ENCODE measurements at places on chromosomes 7 and 10.

GRCh38 chr10:14605231-14605925 lies 169.3 kb downstream of the FAM107B start:
- no peak for DNase-seq

DNA sequence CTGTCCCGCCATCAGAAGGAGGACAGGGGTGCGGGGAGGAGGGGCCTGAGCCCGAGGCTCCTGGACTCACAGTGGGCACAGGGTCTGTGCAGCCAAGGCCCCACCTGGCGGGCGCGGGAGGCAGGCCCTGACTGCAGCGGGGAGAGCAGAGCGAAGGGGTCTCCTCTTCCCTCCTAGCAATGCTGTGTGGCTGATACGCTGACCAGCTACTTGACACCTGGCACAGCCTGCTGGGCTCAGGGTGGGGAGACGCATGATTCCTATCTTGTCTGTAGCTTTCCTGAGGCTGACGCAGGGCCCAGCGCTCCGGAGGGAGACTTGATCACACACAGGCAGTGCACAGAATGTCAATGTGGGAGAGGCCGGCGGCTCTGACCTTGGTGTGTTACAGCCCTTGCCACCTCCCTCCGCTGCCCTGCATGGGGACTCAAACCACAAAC lies 174.9 kb downstream of the ELFN1 start:
- no peak for DNase-seq

- no peak for DNase-seq
Measured at GRCh38 chr7:100684534-100685042, 9.5 kb downstream of the GIGYF1 start.

- no peak for DNase-seq
Measured at GRCh38 chr10:89373916-89374711, 3.7 kb upstream of the IFIT1B start.

DNA sequence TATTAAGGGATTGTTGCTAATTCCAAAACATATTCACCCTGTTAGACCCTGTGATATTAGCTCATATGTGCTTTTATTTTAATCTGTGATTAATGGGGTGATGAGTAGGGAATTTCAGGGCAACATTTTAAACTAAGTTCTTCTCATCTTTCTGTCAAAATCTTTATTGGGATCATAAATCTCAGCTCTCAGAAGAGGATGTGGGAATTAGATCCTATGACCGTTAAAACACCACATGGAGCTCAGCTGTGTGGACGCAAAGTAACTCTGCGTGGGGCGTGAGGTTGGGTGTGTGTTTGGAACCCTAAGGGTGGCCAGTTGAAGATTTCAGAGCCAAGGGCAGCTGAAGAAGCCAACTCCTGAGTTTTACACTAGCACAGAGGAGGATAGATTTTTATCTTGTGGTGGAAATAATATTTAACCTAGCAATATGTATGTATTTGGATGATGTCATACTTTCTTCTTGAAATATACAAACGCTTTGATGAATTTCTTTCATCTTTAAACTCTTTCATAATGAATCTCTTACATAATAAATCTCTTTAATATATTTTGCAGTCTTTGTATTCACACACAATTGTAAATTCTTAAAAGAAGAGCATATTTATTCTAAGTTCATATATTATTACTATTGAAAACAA lies 64.4 kb downstream of the EPDR1 start:
- DNase-seq, result no peak

DNA sequence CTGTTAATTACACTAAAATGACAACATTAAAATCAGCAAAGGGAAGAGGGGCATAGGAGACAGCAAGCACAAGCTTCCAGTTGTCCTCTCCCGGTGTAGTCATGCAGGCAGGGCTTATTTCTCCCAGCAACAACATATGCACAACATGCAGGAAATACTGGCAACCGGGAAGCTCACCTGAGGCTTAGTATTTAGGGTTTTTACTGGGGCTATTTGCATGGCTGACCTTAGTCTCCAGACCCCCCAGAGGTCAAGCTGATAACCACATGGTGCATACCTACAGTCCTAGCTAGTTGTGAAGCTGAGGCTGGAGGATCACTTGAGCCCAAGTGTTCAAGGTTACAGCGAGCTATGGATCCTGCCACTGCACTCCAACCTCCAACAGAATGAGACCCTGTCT lies 12.8 kb upstream of the JMJD1C start:
- no peak for DNase-seq

GRCh38 chr10:133326745-133327650 lies 9.7 kb downstream of the CALY start:
- DNase-seq, result no peak

- peak; percentile 91 for DNase-seq
Measured at GRCh38 chr7:51160990-51161615, 155.5 kb downstream of the COBL start.

DNA sequence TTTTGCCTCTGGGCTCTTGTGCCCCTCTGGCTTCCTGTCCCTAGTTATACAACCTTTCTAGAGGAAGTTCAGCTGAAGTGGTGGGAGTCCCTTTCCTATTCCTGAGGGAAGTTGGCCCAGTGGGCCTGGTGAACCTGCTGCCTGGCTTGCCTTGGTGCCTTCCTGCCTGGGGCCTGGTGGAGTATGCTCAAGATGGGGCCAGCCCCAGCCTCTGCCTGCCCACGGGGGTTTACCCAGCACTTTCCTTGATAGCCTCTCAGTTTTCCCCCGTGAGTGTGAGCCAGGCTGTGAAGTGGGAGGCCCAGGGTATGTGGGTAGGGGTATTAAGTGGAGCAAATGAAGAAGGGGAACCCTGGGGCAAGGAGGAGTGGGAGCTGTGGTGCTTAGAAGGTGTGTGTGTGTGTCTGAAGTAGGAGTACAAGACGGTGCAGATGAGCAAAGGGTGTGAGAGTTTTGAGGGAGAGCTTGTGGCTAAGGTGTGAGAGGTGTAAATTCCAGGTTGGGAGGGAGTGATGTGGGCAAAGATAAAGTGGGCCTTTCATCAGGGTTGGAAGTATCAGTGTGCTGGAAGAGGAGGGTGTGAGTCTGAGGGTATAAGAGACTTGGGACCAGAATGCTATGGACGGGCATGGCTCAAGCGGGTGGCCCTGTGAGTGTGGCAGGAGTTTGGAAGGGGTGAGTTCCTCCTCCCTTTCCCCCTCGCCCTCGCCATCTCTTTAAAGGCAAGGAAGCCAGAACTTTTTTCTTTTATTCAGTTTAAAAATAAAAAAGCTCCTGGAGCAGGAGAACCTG lies 10.9 kb upstream of the PAX2 start:
- DNase-seq, result no peak

DNA sequence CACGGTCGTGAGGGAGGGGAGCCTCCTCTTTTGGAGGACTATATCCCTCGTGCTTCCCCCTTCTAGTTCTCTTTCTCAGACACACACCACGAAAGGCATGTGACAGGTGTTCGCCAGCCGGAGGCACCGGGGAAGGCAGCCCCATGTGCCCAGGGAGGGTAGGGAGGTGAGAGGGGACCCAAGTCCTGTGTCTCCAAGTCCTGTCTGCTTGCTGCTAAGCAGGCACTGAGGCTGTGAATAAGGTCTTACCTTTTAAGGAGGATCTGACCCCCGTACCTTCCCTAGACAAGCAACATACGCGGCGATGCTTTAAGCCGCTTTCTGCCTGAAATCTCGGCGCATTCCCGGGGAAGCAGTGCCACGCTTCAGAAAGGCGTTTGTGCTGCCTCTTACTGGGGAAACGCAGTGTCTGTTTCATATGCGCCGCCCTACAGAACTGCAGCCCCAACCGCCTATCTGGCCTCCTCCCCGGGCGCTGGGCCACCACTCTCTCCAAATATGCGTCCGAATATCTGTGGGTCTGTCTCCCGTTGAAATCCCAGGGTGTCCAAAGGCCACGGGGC lies 770 bp downstream of the PLXNA4 start:
- DNase-seq, result peak; percentile 36

- no peak for DNase-seq
Measured at GRCh38 chr10:71038091-71038633, 149.8 kb upstream of the PCBD1 start.
